ENCODE measurements at places on chromosomes 7 and 10. TPM values are rescaled to one million over a fixed set of nuclear protein-coding genes. Genes with fewer than 3 reads are reported as not detected.

AKR1C4 gene
- total RNA-seq, result not detected

CLRN3 gene
- not detected for total RNA-seq

PLAC9 gene
- total RNA-seq, result not detected

NKX2-3 gene
- not detected for total RNA-seq

MYL7 gene
- not detected for total RNA-seq

DNA sequence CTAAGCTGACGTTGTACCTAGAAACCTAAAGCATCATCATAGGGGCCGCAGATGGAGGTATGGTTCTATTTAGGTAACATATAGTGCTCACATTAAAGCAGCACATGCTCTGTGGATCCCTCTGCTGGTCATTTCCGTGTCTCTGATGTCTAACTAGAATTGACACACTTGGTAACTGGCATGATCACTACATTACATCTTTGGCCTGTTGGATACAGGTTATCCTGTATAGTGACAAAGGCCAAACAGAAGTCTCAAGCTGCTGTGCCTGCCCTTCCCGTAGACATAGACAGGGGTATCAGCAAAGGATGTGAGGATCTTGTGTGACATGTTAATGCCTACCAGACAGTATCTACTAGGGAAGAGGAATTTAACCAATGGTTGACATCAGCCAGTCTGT is 51.2 kb downstream of the KIF5B start:
- H3K27me3 ChIP-seq, result no peaks in the 10 kb centered on the region
- H3K27ac ChIP-seq, result no peak overlapping the region
- no peak overlapping the region for H3K4me3 ChIP-seq
- H3K4me1 ChIP-seq, result peaks cover 13% of the 10 kb centered on the region

DNA sequence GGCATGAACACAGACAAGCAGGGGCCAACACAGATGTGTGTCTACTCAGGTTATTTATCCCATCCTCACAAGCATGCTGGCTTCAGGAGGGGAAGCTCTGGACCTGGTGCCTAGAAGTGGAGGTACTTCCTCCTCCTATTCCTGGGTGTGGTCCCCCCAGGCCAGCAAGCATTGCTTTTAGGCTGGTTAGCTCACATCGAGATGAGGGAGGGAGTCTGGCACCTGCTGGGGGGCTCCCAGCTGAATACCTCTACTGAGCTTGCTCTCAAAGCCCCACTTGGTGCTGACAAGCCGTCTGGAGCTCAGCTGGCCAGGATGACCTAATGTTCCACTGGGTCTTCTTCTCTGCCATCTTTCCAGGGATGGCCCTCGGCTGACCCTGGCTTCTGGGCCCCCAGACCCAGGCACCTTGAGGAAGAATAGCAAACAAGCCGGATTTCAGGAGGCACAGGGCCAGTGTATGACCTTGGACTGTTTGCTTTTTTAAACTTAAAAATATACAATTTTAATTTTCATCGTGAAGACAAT is 26.8 kb downstream of the FAM241B start:
- H3K27me3 ChIP-seq, result peaks cover 24% of the 10 kb centered on the region
- no peak overlapping the region for H3K4me3 ChIP-seq
- H3K36me3 ChIP-seq, result no peaks in the 10 kb centered on the region
- H3K4me1 ChIP-seq, result peaks cover 4% of the 10 kb centered on the region
- H3K27ac ChIP-seq, result no peak overlapping the region

DNA sequence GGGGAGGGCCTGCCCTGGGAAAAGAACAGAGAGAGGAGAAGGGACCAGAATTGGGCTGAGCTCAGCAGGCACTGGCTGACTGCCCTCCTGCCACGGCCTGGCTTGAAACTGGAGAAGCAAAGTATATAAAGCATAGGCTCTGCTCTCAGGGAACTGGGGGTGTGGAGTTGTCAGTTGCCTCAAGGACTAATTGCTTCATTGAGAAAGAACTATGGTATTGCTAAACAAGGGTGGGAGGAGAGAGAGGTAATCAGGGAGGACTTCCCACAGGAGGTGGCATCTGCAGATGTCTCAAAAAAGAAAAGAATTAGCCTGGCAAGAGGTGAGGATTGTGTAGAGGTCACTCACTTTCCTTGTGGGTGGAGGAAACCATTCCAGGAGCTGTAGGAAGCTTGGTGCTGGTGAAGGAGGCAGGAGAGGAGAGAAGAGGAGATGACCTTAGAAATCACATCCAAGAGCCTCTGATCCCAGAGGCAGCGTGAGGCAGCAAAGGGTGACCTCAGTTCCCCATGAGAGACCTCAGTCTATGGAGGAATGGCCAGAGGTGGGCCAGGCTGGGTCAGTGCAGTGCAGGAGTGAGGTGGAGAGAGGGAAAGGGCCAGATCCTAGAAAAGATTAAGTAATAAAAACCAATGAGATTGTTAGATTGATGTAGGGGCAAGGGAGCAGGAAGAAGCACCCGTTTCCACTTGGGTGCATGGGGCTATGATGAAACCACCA is 2.4 kb downstream of the PILRB start:
- no peak overlapping the region for H3K4me3 ChIP-seq
- H3K4me1 ChIP-seq, result peaks cover 12% of the 10 kb centered on the region
- peak overlapping the region; percentile 49 for H3K27ac ChIP-seq
- no peak for DNase-seq

- H3K27me3 ChIP-seq, result peaks cover 66% of the 10 kb centered on the region
- peak; percentile 38 for DNase-seq
- no peaks in the 10 kb centered on the region for H3K36me3 ChIP-seq
- peaks cover 18% of the 10 kb centered on the region for H3K4me1 ChIP-seq
These were observed 95.5 kb downstream of the CTBP2 start for GRCh38 chr10:125064681-125065492.

DNA sequence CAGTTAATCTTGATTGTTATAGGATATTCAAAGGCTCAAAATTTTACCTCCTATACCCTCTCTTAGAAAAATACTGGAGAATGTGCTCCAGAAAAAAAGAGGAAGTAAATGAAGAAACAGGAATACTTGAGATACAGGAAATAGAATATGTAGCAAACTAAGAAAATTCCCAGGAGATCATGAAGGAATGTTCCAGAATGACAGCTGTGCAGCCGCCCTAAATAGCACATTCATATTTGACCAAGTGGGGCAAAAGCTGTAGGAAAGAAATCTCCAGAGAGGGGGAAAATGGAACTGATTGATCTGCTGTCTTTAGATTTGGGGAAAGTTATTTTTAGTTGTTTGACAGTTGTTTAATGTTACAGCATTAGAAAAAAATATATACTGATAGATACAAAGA is 46.2 kb upstream of the ZEB1 start:
- H3K4me3 ChIP-seq, result no peak overlapping the region
- H3K4me1 ChIP-seq, result peaks cover 7% of the 10 kb centered on the region
- peaks cover 11% of the 10 kb centered on the region for H3K36me3 ChIP-seq
- no peaks in the 10 kb centered on the region for H3K27me3 ChIP-seq
- no peak for DNase-seq

- peaks cover 3% of the 10 kb centered on the region for H3K36me3 ChIP-seq
- H3K27me3 ChIP-seq, result no peaks in the 10 kb centered on the region
These were observed 94.7 kb downstream of the ZNRF2 start for GRCh38 chr7:30379131-30379530.

DNA sequence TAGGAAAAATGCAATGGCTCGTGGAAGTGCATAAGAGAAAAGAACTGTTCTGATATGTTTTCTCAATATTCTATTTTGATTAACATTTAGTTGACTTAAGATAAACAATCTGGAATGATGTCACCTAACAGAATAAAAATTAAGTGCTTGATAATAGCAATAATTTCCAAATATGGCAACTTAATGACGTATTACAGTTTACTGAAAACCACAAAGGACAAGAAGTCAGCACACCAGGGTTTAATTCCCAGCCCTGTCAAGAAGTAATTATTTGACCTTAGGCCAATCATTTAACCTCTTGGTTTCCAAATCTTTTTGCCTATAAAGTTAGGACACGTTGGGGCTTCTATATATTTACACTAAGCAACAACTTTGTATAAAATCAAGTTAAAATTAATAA is 95.7 kb downstream of the CABCOCO1 start:
- DNase-seq, result no peak
- no peak overlapping the region for H3K27ac ChIP-seq
- no peak overlapping the region for H3K4me3 ChIP-seq
- peaks cover 8% of the 10 kb centered on the region for H3K4me1 ChIP-seq
- H3K27me3 ChIP-seq, result no peaks in the 10 kb centered on the region

- no peaks in the 10 kb centered on the region for H3K36me3 ChIP-seq
- DNase-seq, result no peak
- no peak overlapping the region for H3K4me3 ChIP-seq
- no peak overlapping the region for H3K27ac ChIP-seq
- no peaks in the 10 kb centered on the region for H3K4me1 ChIP-seq
- no peaks in the 10 kb centered on the region for H3K27me3 ChIP-seq
These were observed 24.8 kb upstream of the SHH start for GRCh38 chr7:155837126-155837479.

DNA sequence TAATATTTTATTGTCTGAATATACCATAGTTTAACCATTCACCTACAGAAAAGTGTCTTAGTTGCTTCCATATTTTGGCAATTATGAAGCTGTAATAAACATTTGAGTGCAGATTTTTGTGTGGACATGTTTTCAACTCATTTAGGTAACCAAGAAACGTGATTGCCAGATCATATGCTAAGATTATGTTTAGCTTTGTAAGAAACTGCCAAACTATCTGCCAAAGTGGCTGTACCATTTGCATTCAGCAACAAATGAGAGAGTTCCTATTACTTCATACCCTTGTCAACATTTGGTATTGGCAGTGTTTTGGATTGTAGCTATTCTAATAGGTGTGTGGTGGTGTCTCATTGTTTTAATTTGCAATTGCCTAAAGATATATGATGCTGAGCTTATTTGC is 233.5 kb downstream of the TMEM26 start:
- no peak overlapping the region for H3K27ac ChIP-seq
- peaks cover 4% of the 10 kb centered on the region for H3K27me3 ChIP-seq
- H3K4me1 ChIP-seq, result no peaks in the 10 kb centered on the region
- no peak for DNase-seq
- H3K36me3 ChIP-seq, result no peaks in the 10 kb centered on the region
- H3K4me3 ChIP-seq, result no peak overlapping the region

DNA sequence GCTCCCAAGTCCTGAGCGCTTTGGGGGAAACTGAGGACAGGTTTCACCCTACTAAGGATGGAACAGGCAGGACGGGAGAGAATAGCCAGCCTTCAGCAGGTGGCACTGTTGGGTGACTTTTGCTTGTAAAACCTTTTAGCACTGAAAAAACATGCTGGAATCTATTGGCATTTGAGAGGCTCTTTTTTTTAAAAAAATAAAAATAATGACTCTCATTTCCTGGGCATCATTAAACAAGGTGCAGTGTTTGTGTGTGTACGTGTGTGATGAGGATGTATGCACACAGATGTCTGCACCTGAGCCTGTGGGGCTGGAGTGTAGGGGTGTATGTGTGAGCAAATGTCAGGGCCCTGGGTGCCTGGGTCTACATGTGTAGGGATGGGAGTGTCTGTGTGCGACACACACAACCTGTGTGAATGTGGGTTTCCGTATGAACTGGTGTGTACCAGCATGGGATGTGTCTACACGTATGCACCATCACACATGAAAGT is 177.9 kb downstream of the RPS24 start:
- peaks cover 17% of the 10 kb centered on the region for H3K4me1 ChIP-seq
- no peak overlapping the region for H3K27ac ChIP-seq
- no peak for DNase-seq
